ENCODE measurements at places on chromosomes 11 and 22. TPM values are rescaled to one million over a fixed set of nuclear protein-coding genes. Genes with fewer than 3 reads are reported as not detected.

The GP1BB gene
- 4.0 TPM for total RNA-seq

The SMC1B gene
- not detected for total RNA-seq

The SLC25A1 gene
- 36.3 TPM for total RNA-seq

The MAP6 gene
- 17.8 TPM for total RNA-seq

The SUSD2 gene
- 15.9 TPM for total RNA-seq

Measured in lung (tissue), 17 donors.